Stimulated activated CD8-positive, alpha-beta memory T cell treated with anti-CD3 and anti-CD28 coated beads, Interleukin-7, amount 100 ng/mL, for 24 hours (primary cell): ENCODE measurements at places on chromosomes 11 and 22.

- no peak for DNase-seq
Measured at GRCh38 chr11:1473786-1474185, 12.8 kb downstream of the MOB2 start.

DNA sequence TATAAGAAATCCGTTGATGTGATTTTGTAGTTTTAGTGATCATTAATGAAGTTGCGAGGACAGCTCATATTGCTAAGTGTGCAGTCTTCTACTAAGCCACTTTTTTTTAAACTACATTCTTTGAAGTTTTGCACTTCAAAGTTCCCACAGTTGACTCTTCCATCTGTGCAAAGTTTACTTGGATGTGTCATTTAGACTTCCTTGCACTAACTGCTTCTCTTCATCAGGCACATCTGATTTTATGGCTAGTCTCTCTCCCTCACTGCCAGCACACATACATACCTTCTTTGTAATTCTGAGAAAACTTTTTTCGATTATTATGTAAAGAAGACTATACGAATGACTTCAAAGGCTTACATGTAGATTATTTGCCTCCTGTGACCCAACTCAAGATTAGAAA is 250.0 kb downstream of the DYNC2H1 start:
- DNase-seq: no peak

GRCh38 chr11:72561856-72562255 is 112.4 kb downstream of the PDE2A start:
- no peak for DNase-seq

DNA sequence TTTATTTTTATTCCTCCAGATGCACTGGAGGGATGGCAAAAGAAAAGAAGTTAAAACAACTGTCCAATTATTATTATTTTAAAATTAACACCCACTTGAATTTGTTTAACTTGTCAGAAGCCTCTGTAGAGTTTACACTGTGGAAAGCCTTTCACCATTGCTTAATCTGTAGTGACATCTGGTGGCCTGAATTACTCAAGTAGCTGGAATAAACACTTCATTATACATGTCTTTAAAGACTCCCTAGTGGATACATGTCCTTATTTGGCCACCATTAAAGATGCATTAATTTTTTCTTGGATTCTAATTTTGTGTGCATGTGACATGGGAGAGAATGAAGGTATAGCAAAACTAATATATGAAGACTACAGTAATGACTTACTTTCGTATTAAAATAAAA is 1496.5 kb downstream of the FAM181B start:
- DNase-seq: no peak

DNA sequence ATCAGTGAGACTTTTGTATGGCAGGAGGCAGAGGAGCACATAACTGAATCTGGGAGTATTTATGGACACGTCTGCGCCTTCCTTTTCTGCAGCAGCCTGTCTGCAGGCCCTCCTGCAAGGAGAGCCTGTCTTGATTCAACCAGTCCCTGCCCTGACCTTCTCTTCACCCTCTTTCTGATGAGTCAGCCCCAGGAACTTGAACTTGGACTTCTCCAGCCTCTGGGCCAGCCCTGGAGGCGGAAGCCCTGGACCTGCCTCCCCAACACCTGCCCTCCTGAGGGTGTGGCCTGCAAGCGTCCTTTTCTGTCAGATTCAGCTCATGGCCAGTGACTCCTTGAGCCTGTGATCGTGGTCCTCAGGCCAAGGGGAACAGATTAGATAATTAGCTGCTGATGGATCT is 20.0 kb downstream of the DAGLA start:
- DNase-seq: no peak

GRCh38 chr11:123681030-123681429 is 26.6 kb upstream of the SCN3B start:
- no peak for DNase-seq

- no peak for DNase-seq
Measured at GRCh38 chr11:35359321-35360054, 59.9 kb downstream of the SLC1A2 start.

GRCh38 chr11:9639099-9639498 is 24.8 kb upstream of the SWAP70 start:
- no peak for DNase-seq

DNA sequence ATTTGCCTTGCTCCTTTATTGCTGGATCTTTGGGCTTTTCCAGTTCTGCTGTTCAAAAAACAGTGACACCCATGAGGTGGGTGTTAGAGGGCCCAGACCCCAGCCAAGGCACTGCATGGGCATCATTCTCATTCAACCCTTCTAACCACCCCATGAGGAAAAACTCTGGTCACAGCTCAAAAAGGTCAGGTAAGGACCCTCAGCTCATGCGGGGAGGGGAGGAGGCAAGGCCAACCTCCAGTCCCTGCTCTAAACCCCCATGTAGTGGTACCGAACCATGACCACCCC is 7.4 kb downstream of the GNB1L start:
- no peak for DNase-seq

- DNase-seq: no peak
Measured at GRCh38 chr11:78504708-78505107, 70.0 kb downstream of the NARS2 start.

DNA sequence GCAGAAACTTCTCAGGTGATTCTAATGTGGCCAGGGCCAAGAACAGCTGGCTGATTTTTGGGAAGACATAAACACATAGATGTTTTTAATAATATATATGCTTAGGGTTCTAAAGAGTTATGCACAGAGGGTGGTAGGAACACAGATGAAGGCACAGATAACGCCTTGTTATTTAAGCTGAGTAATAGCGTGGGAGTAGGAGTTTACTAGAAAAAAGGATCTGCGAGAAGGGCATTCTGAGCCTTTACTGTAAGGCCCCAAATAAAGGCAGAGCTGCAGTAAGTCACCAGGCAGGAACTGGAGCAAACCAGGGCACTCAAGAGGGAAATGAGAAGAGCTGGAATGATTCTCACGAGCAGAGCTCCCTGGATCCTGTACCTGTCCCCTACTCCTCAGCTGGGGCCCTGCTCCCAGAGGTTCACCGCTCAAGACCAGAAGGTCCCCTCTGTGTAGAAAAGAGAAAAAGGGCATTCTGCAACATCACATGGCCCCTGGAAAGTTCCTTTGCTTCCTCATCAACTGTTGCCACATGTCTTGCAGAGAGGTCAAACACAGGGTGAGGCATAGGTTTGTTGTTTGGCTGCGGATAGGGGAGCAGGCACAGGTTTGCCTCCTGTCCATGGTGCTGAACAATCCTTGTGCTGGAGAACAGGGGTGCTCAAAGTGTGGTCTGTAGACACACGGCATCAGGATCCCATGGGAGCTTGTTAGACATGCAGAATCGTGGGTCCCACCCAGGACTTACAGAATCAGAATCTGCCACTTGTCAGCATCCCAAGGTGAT is 125.7 kb downstream of the TENM4 start:
- no peak for DNase-seq
